ENCODE measurements at places on chromosomes 5 and 9.

- no peak for DNase-seq
Observed at GRCh38 chr5:157590478-157590877, 14.9 kb upstream of the ADAM19 start.

- no peak for DNase-seq
Observed at GRCh38 chr5:87339986-87340385, 72.3 kb downstream of the RASA1 start.

DNA sequence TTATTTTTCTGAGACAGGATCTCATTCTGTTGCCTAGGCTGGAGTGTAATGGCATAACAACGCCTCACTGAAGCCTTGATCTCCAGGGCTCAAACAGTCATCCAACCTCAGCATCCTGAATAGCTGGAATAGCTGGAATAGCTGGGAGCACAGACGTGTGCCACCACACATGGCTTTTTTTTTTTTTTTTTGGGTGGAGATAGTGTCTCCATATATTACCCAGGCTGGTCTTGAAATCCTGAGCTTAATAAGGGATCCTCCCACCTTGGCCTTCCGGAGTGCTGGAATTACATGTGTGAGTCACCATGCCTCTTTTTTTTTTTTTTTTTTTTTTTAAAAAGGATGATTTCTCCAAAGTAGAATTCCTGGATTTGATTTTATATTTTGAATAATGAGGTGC lies 60.7 kb downstream of the NSD1 start:
- no peak for DNase-seq

GRCh38 chr5:113125371-113125770 lies 148.8 kb downstream of the DCP2 start:
- DNase-seq: no peak

DNA sequence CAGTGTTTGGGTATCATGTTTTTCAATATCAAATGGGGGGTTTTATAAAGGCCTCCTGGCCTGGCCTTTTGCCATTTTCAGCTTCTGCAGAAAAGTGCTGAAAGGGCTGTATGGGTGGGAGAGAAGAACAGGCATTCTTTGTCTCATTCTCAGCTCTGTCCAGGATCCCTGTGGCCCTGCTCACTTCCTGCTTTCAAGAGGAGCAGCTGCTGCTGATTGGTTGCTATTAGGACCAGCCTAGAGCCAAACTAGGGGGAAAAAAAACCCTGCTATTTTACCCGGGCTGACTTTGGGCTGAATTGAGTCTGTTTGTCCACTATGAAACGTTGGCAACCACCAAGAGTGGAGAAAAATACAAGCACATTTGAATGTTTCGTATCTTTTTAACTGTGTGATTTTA lies 117.1 kb downstream of the CMYA5 start:
- no peak for DNase-seq

GRCh38 chr5:80008995-80009765 lies 18.1 kb upstream of the MTX3 start:
- DNase-seq: no peak

- no peak for DNase-seq
Observed at GRCh38 chr9:108188976-108189375, 666.8 kb downstream of the ACTL7B start.

DNA sequence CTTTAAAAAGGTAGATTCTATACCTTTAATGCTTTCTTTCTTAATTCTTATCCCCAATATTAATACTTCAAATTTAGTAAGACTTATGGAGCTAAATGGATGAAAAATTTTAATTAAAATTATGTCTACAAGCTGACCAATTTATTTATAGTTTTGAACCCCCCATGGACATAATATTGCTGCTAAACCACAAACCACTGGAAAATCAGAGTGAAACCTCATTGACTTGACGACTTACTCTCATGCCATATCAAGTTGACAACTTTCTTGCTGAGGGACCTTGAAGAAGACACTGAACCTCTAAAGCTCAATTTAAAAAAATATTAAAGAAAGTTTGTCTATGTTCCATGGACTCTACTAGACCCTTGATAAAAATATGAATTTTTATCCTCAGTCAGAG lies 653.7 kb downstream of the TLE1 start:
- no peak for DNase-seq

DNA sequence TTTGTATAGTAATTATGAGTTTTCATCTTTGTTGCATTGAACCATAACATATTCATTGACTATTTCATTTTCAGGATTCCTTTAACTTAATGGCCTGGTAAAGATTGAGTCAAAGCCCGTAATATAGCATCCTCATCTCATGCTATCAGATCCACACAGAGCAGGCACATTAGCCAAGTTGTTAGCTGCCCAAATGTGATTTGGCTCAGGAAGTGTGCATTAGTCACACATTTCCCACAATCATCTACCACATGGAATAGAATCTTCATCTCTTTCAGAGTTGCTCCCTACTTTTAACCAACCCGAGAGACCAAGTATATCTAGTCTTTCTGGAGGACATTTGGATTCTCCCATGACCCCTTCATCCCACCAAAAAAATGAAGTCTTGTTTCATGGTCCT lies 481.0 kb upstream of the PTGER4 start:
- no peak for DNase-seq

- no peak for DNase-seq
Observed at GRCh38 chr5:170631466-170632195, 127.8 kb downstream of the KCNIP1 start.

DNA sequence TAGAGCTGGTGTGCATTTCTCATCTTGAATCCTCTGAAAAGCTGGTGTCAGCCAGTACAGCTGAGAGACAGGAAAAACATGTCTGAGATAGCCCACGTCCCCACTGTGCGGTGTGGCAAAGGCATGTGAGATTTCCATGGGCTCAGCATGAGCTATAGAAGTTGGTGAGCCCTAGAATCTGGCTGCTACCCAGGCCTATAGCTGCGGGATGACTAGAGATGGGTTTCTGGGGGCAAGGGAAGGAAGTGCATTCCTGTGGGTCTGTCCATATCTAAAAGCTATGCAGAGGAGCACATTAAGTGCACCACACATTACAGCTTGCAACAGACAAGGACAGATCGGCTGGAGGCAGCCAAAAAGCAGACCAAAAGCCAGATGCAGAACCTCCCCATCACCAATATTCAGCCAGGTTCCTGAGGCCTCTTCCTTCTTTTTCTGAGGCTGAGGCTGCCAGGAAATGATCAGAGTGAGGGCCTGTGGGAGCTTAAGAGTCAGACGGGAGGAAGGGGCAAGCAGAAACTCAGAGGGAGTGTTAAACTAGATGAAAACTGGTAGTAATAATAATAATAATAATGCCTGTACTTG lies 55.8 kb upstream of the RANBP3L start:
- DNase-seq: no peak

DNA sequence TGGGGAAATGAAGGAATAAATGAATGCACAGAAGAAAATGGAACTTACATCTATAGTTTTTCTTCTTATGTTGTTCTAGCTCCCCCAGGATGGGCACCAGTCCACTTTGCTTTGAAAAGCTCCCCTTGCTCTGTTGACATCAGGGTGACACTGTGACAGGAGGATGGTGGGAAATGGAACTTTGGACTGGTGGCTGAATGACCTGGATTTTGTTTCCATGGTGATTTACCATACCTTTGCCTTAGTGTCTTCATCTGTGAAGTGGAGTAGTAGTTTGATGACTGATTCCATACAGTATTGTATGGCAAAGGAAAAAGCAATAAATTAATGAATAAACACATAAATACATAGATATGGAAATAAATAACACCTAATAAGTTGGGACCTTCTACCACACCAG lies 294.7 kb downstream of the KIF4B start:
- no peak for DNase-seq

DNA sequence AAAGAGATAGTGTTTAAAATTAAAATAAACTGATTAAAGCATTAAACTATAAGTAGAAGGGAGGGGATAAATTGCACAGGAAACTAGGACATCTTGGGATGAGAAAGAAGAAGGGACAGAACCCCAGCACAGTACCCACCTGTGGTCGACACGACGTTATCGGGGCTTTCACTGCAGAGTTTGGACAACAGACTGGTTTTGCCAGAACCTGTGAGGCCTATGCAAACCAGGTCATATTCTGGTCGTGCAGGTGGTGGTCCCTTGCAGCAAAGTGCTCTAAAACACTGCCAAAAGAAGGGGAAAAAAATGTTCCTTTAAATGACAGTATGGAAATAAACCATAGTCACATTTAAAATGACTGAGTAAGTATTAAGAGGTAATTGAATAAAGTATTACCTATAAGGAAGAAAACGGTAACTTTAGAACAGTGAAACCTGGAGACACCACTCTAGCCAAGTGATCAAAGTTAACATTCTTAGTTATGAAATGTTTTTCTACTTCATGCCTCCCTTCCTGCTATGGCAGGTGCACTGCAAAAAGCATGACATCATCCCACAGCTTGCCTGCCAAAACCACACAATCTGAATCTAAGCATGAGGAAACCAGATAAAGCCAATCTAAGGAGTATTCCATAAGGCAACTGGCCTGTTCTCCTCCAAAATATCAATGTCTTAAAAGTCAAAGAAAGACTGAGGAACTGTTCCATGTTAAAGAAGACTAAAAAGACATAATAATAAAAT lies 138.6 kb downstream of the ARL15 start:
- no peak for DNase-seq

GRCh38 chr5:4099386-4099785 lies 503.8 kb downstream of the IRX1 start:
- no peak for DNase-seq

DNA sequence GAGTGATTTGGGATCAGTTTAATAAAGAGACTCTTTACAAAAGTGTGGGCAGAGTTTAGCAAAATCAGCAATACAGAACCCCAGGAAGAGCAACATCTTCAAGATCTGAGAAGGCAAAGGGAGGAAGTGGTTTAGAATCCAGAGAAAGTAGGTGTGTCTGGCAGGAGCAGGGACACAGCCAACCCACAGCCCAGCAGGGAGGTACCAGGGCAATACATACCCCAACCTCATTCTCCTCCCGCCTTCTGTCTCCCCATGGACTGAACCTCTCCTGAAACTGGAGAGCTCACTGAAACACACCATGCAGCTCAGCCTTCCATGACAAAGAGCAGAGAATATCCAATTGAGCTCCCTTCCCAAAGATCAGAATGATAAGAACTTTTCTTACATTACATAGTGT lies 283.4 kb downstream of the PRELID2 start:
- no peak for DNase-seq

DNA sequence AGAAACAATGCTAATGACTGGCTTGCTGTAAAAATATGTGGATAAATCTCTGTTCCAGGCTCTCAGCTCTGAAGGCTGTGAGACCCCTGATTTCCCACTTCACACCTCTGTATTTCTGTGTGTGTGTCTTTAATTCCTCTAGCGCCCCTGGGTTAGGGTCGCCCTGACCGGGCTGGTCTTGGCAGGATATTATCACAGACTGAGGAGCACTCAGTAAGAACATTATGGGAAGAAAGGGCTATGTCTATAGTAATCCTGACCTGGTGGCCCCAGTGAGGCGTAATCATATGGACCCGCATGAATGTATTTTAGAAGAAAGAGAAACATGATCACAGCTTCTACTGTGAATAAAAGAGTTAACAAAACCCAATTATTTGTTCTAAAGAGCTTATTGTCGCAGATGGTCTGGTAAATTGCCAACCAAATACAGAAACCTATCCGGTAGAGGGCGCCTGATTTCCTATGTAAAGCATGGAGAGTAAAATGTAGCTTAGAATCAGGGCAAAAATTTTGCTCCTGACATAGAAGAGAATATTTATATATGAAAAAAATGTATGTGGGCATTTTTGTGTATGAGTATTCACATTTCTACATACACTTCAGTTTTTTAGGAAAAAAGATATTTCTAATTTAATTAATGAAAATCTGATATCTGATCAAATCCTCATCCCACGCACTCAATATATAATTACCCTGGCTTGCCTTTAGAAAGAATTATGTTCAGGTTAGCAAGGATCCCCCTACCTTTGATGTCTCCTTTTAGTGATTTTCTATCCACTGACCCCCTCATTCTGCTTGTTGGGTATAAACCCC lies 5.8 kb upstream of the IFNA1 start:
- DNase-seq: no peak

DNA sequence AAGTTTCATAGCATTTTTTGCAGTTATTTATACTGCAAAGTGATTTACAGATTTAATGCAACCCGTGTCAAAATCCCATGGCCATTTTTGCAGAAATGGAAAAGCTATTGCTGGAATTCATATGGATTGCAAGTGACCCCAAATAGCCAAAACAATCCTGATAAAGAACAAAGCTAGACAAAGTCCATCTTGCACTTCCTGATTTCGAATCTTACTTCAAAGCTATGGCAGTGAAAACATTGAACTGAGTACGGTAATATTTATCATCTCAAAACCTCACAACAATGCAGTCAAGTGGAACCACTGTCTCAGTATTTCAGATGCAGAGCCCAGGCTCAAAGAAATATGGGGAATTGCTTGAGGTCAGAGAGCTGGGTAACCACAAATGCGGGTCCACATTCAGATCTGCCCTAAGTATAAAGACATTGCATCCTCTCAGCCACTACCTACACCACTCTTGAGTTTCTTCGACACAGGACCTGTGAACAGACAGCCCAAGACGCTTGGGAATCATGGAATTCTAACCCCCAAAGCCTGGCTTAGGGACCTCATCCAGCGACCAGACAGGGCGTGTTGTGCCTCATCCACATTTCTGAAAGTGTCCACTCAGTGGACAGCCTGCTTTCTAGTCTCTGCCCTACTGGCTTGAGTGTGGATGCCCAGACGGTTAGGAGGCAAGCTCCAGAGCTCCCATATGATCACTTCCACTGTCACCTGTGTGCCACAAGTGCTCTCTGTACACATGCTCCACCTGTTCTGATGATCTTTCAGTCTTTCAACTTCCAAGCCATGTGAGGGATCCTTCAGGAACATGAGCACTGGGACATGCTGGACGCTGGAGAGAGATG lies 39.3 kb upstream of the KCNIP1 start:
- no peak for DNase-seq

DNA sequence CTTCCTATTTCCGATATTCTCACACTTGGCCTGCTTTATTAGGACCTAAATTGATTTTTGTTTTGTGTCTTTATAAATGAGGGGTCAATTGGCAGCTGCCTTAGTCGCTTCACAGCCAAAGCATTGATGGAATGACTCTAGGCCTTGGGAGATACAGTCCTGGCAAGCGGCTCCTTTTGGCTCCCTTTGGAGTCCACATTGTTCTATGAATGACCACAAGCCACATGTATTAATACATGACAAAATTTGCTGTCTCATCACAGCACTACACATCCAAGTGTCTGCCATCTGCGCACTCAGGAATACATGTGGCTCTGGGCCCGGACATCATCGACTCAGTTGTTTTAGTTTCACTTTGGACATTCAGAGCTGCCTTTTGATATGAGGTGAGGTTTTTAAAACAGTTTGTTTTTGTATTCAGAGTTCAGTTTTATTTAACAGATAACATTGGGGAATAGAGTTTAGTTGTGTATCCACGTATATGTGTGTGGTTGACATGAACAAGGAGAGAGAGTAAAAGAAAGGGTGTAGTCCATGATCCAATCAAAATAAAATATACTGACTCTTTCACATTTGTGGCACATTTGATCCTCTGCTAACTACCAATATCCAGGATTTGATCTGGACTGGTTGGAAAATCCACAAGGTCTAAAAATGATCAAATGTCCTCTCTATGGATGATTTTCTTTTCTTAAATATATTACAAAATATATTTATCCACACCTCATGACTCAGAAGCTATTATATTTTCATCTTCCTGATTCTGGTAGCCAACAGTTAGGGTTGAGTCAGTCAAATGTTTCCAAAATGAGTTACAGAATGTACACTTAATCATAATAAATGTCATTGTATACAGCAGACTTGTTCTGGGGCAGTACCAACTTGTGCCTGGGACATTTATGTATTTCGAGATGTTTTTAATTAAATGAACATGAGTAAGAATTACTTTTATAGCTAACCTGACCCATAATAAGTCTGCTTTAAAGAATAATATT lies 114.0 kb upstream of the MTAP start:
- DNase-seq: no peak
